Thoracic aorta (tissue), 2 donors: ENCODE measurements at places on chromosomes 4 and X. TPM values are rescaled to one million over a fixed set of nuclear protein-coding genes. Genes with fewer than 3 reads are reported as not detected.
A peak's percentile ranks its signal among the peaks of the same experiment; 100 is the strongest.

Gene IL2RG
- 4.9 TPM for total RNA-seq

Gene LAS1L
- total RNA-seq = 13.4 TPM

GRCh38 chr4:36244257-36245082, at the start of gene ARAP2:
Gene ARAP2 (minus strand): TSS chr4:36244514. CDS start chr4:36229486, 15,028 bp downstream.
- DNase-seq = no peak
- no peaks in the 10 kb centered on the region for H3K36me3 ChIP-seq
- no peaks in the 10 kb centered on the region for H3K4me1 ChIP-seq
- peak within 1 kb of the TSS; percentile 69 for H3K4me3 ChIP-seq
- H3K27ac ChIP-seq = no peak within 1 kb of the TSS

GRCh38 chr4:7392438-7393421, 42.0 kb downstream of the PSAPL1 start:
- DNase-seq = no peak
- no peak overlapping the region for H3K27ac ChIP-seq
- H3K27me3 ChIP-seq = no peaks in the 10 kb centered on the region
- H3K36me3 ChIP-seq = no peaks in the 10 kb centered on the region
- H3K4me3 ChIP-seq = no peak overlapping the region

DNA sequence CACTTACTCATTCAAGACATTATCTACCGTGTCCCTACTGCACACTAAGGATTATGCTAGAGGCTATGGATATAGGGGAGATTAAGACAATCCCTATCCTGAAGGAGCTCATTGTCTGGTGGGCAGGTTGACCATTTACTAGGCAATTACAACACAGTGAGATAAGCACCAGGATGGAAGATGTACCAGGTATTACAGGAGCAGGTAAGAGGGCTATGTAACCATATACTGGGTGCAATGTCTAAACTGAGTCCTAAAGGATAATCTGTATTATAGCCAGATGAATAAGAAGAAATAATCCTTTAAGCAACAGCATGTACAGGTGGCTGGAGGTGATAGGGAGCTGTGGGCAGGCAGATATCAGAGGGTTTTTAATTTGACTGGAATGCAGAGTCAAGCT, 113.3 kb upstream of the TBC1D9 start:
- no peak overlapping the region for H3K27ac ChIP-seq
- H3K36me3 ChIP-seq = no peaks in the 10 kb centered on the region
- H3K4me3 ChIP-seq = no peak overlapping the region
- no peak for DNase-seq
- no peaks in the 10 kb centered on the region for H3K4me1 ChIP-seq
- H3K27me3 ChIP-seq = no peaks in the 10 kb centered on the region

GRCh38 chrX:16310326-16310725, 143.0 kb downstream of the MAGEB17 start:
- H3K4me3 ChIP-seq = no peak overlapping the region
- no peaks in the 10 kb centered on the region for H3K36me3 ChIP-seq
- no peak for DNase-seq
- H3K27me3 ChIP-seq = no peaks in the 10 kb centered on the region

DNA sequence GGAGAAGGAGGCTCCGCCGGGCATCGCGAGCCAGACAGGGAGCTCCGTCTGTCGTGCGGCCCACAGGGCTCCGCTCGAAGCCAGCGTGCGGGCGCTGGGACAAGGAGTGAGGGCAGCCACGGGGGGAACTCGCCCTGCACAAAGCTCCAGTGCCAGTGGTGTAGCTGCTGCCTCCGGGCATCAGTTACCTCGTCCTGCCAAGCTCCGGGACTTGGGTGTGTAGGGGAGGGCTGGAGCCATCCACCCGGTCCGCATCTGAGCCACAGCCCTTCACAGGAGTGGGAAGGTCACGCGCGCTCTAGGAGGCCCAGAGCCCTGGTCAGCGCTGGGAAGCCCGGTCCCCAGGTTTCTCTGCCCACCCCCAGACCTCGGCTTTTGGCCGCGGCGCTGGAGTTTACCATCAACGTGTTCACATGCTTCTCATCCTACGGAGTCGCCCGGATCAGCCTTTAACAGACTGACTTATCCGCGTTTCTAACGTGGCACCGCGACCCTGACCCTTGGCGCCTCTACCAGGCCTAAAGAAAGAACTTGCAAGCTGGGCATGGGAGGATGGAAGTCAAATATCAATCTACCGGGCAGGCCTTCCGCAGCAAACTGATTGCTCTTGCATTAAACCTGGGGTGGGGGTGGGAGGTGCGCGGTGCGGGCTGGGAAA, 8.4 kb upstream of the PRDM8 start:
- H3K4me3 ChIP-seq = no peak overlapping the region
- H3K27ac ChIP-seq = no peak overlapping the region
- H3K4me1 ChIP-seq = peaks cover 40% of the 10 kb centered on the region
- H3K27me3 ChIP-seq = no peaks in the 10 kb centered on the region
- no peak for DNase-seq

DNA sequence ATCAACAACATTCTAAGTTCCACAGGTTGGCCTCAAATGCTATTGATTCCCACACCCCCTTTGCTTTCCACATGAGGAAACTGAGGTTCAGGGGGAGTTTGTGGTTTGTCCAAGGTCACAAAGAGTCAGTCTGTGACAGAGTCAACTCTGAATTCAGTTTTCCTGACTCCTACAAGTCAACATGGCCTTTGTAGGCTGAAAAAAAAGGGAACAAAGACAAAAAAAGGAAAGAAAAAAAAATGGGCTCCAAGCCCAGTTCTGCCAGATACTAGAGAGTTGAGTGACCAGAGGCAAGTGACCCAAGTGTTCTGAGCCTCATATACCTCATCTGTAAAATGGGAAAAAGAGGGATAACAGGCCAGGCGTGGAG, 16.5 kb upstream of the PIM2 start:
- no peaks in the 10 kb centered on the region for H3K36me3 ChIP-seq
- no peak for DNase-seq
- H3K4me1 ChIP-seq = no peaks in the 10 kb centered on the region
- H3K27me3 ChIP-seq = no peaks in the 10 kb centered on the region
- no peak overlapping the region for H3K27ac ChIP-seq
